ENCODE measurements at places on chromosomes 4 and X.

- DNase-seq = no peak
These were observed 160.8 kb upstream of the LNX1 start for GRCh38 chr4:53752124-53752523.

DNA sequence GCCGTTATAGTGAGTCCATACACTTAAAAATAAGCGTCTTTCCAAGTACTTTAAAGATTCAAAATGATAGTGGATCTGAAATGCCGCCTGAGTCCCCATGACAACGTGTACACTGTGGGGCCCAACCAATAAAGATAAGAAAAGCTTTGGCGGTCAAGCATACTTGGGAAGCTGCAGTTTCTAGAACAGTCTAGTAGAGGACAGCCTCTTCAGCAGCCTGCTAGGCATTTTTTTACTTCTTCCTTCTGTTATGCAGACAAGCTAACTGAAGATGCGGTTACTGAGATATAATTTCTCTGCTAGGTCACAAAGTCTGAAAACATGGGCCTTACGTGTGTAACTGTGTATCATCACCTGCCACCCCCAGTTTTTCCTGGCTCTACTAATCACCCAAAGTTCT lies 402 bp upstream of the UPRT start:
- DNase-seq = no peak

DNA sequence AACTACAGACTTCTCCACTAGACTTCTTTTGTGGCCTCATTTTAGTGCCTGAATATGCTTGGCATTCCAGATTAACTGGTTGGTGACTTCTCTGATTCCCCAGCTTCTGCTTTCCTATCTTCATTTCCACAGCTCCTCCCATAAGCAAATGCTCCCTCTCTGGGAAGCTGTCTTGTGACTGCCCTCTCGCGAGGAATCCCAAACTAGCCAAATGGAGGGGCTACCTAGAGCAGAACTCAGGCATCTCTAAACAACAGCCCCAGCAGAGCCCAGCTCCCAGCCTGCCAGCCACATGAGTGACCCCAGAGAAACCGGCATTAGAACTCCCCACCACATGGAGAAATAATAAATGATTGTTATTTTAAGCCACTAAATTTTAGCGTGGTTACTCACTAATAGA lies 7.6 kb upstream of the VEGFD start:
- no peak for DNase-seq

GRCh38 chrX:7515681-7516413 lies 327.1 kb upstream of the VCX start:
- no peak for DNase-seq
